Right hindlimb (tissue), 1 donor: ENCODE measurements at places on chromosomes 2 and 18.

GRCh38 chr2:209681201-209681735 lies 90.4 kb upstream of the UNC80 start:
- no peak for DNase-seq

DNA sequence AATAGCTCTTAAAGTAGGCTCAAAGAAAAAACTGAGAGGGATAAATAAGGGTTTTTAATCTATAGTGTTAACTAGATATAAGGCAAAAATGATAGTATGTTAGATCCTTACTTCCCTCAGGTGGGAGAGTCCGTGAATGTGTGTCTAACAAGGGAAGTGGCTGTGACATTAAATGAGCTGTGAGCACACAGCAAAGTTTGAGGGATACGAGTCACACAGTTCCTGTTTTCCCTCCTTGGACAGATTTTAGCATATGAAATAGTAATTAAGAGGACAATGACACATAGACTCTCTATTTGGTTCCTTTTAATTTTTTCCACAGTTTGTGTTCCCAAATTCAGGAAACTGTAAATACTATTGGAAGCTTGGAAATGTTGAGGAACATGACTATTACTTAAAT lies 148.4 kb upstream of the CAVIN2 start:
- DNase-seq: no peak

- DNase-seq: no peak
Observed at GRCh38 chr18:75874401-75875089, 447.0 kb upstream of the SMIM21 start.

DNA sequence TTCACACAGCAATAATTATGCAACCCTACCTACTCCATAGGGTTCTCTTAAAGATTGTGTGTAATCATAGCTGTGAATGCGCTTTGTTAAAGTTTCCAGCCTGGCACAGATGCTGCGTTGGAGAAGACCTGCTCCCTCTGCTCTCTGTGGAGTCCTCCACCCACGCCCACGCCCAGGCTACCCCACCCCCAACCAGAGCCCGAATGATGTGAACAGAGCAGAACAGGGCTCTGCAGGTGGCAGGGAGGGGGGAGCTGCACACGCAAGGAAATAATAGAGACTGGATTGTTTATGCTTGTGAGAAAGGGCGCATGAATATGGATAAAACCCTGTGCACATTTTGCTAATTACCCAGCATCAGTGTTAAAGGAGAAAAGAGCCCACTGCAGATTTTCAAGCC lies 447.5 kb downstream of the BCL11A start:
- DNase-seq: no peak

GRCh38 chr2:126832014-126832413 lies 66.7 kb upstream of the TEX51 start:
- no peak for DNase-seq

DNA sequence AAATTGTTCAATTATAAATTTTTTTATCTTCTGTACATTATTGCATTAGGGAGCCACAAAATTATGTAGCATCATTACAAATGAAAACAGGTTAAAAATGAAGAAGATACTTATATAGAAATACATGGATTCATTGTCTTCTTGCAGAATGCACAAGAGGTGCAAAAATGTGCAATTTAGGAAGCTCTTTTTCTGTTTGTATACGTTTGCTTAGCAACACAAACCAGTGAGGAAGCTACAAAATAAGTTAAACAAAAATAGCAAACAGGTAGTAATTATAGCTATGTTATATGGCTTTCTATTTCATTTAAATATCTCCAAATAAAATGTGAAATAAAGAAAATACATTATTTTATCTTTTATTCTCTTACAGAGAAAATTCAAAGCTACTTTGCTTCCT lies 177.6 kb upstream of the SESTD1 start:
- no peak for DNase-seq

- no peak for DNase-seq
Observed at GRCh38 chr2:208546860-208547650, 140.5 kb downstream of the PTH2R start.

GRCh38 chr2:23632831-23633395 lies 247.9 kb downstream of the KLHL29 start:
- no peak for DNase-seq

DNA sequence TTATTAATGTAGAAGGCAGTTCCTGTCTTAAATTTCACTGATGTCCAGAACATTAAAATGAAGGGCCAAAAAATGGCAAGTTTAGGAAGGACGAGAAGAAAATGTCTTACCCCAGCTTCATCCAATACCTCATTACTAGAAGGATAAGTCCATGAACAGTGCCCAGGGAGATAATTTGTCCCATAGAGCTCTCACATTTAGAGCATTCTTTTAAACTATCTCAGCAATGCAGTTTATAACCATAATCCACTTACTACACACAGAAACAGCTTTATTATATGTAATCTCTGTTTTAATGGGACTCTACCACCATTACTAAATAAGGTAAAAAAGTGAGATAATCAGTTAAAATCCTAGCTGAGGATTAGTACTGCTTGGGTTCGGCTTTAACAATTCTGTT lies 142.5 kb downstream of the PARD3B start:
- no peak for DNase-seq

GRCh38 chr2:157185476-157186227 lies 71.9 kb upstream of the GALNT5 start:
- DNase-seq: no peak

- DNase-seq: no peak
Observed at GRCh38 chr2:214514704-214515103, 103.8 kb downstream of the VWC2L start.

GRCh38 chr18:15198116-15198389 lies 450.1 kb downstream of the ANKRD30B start:
- DNase-seq: no peak

DNA sequence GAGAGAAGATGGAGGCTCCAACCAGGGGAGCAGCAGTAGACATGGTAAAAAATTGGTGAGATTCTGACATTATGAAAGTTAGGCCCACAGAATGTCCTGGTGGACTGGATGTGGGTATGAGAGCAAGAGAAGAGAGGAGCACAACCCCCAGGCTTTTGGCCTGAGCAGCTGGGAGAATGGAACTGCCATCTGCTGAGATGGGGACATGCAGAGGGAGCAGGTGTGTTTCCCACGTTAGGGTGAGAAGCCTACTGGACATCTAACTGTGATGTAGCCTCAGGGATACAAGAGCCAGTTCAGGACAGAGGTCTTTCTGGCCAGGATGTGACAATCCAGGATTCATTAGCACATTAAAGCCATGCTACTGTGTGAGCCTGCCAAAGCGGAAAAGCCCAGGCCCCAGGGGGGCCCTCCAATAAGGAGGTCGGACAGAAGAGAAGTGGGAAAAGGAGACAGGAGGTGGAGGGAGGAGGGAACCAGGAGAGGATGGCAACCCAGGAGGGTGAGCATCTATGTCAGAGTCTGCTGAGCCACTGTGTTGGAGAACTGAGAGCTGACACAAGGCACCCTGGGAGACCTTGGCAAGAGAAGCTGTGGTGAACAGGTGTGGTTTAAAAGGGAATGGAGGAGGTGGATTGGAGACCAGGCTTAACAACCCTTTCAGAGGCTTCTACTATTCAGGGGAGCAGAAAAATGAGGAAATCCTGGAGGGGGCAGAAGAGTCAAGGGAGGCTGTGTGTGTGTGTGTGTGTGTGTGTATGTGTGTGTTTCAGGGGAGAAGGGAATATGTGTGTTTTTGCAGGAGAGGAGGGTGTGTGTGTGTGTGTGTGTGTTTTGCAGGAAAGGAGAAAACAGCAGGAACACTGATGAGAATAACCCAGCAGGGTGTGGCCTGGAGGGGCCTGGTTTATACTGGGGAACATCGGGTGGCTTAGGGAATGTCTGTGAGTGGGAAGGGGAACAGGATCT lies 10.5 kb downstream of the CYB5A start:
- no peak for DNase-seq

DNA sequence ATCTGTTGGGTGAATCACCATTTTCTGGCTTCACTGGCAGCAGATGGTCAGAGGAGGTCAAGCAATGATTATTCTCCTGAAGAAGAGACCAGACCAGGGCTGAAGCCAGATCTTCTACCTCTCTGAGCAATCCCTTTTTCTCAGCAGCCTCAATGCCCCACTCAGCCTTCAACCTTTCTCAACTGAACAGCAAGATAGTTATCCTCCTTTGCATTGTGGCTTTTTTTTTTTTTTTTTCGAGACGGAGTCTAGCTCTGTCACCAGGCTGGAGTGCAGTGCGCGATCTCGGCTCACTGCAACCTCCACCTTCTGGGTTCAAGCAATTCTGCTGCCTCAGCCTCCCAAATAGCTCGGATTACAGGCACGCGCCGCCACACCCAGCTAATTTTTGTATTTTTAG lies 50.5 kb downstream of the ZFP36L2 start:
- no peak for DNase-seq

GRCh38 chr2:12178289-12179080 lies 432.1 kb downstream of the LPIN1 start:
- DNase-seq: no peak

DNA sequence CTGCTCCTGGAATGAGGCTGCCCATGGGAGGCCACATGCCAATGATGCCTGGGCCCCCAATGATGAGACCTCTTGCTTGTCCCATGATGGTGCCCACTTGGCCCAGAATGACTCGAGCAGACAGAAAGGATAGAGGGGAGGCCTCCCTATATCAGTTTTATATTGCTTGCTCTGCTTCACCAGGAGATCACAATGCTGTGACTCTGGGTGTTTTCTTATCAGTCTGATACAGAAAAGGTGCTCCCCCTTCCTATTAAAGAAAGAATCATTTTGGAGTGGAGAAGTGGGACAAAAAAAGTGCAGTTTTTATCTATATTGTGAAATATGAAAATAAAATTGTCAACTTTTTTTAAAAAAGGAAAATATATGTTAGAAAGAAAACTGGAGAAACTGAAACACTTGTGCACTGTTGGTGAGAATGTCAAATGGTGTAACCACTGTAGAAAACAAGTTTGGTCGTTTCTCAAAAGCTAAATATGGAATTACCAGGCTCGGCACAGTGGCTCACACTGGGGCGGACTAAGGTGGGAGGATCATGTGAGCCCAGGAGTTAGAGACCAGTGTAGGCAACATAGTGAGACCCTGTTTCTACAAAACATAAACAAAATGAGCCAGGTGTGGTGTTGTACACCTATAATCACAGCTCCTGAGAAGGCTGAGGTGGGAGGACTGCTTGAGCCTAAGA lies 21.8 kb downstream of the LPIN2 start:
- DNase-seq: no peak
